Vagina (tissue), 2 donors: ENCODE measurements at places on chromosomes 7 and 10. TPM values are rescaled to one million over a fixed set of nuclear protein-coding genes. Genes with fewer than 3 reads are reported as not detected.

Gene DRGX
- total RNA-seq, result not detected

Gene VAX1
- total RNA-seq, result not detected

Gene ANXA8
- 135 TPM for total RNA-seq

Gene CAMK2B
- 3.2 TPM for total RNA-seq

Gene BLVRA
- total RNA-seq, result 65.6 TPM

Gene GPR15LG
- total RNA-seq, result 98.0 TPM

Gene COL28A1
- total RNA-seq, result 5.4 TPM

Gene TMEM184A
- 129 TPM for total RNA-seq

Gene AKR1C4
- total RNA-seq, result not detected

Gene GSDME
- total RNA-seq, result 11.0 TPM

Gene SLC16A12
- total RNA-seq, result 3.7 TPM

Gene HABP2
- total RNA-seq, result not detected

Gene ENO4
- not detected for total RNA-seq

Gene DENND11
- 21.1 TPM for total RNA-seq

Gene CALML3
- total RNA-seq, result 50.6 TPM

Gene LRRN3
- total RNA-seq, result 0.98 TPM

Gene FAM13C
- 12.8 TPM for total RNA-seq

Gene THSD7A
- total RNA-seq, result 9.3 TPM

Gene TSPAN14
- 98.0 TPM for total RNA-seq

Gene OPN1SW
- total RNA-seq, result not detected

Gene MYL10
- total RNA-seq, result not detected

Gene DEPP1
- 155 TPM for total RNA-seq

Gene FFAR4
- 1.5 TPM for total RNA-seq

Gene PRLHR
- total RNA-seq, result 23.1 TPM

Gene SPDYE9
- not detected for total RNA-seq

Gene C10orf143
- 0.74 TPM for total RNA-seq

Gene HYAL4
- 0.49 TPM for total RNA-seq

Gene PLAC9
- total RNA-seq, result 61.4 TPM

Gene FAM24B
- total RNA-seq, result not detected

Gene ANKRD1
- not detected for total RNA-seq

Gene IDI2
- total RNA-seq, result not detected

Gene CHST15
- total RNA-seq, result 27.0 TPM

Gene CYP3A7
- not detected for total RNA-seq

Gene MBL2
- total RNA-seq, result not detected

Gene FBXL13
- total RNA-seq, result 0.98 TPM

Gene EPO
- not detected for total RNA-seq

Gene AKR1C1
- total RNA-seq, result 73.7 TPM

Gene CLRN3
- total RNA-seq, result not detected

Gene TFEC
- 4.7 TPM for total RNA-seq

Gene GRID1
- total RNA-seq, result 7.1 TPM

Gene TMEM209
- 10.8 TPM for total RNA-seq

Gene SAMD9L
- 8.6 TPM for total RNA-seq

Gene GTPBP10
- 11.0 TPM for total RNA-seq

Gene BLNK
- total RNA-seq, result 8.8 TPM

Gene FAM25G
- total RNA-seq, result not detected

Gene SLC26A5
- total RNA-seq, result not detected

Gene AZGP1
- total RNA-seq, result 2.7 TPM

Gene DPY19L1
- 11.3 TPM for total RNA-seq
